ENCODE measurements at places on chromosomes 6 and 20.

DNA sequence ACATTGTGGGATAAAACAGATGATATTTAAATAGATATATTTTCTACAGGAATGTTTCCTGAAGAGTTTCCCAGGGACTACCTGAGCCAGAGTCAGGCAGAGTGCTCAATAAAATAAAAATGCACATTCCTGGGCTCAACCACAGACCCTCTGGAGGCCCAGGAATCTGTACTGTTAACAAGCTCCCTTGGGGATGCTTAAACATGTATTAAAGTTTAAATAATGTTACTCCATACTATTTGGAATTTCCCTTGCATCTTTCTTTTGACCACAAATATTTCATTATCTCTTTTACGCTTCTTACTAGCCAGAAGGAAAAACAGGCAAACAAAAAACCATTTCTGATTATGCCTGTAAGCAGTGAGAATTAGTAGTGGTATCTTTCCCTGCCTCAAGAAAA lies 42.3 kb downstream of the GPR63 start:
- no peak for DNase-seq

DNA sequence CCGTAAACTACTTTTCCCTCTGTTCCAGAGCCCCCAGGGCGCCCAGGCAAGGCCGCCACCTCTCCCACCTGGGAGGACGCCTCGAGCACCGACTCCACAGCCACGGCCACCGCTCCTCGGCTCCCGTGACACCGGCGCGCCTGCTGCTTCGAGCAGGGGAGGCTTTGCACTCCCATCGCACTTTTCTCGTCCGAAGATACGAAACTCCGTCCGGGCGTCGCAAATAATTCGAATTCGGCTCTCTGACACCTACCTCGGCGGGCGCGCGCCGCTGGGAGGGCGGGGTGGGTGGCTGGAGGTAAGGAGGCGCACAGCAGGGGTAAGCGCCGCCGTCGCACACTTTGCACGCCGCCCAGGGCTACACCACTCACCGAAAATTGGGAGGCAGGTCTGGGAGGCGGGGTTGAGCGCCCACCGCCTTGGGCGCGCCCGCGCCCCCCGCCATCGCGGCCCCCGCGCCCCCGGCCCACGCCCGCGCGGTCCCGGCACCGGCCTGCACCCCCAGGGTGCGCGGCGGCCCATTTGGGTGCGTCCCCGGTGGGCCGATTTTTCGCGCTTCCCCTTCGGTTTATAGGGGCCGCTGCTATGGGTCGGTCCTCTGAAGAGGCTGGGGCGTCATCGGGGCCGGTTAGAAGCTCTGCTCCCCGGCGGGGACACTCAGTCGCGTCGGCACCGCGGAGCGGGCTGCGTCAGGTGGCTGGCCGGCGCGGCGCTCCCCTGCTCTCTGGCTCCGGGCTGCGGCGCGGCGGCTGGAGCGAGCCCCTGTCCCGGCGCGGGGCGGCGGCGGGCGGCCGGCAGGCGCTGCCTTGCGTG lies 36.2 kb downstream of the GNAS start:
- peak; percentile 88 for DNase-seq

DNA sequence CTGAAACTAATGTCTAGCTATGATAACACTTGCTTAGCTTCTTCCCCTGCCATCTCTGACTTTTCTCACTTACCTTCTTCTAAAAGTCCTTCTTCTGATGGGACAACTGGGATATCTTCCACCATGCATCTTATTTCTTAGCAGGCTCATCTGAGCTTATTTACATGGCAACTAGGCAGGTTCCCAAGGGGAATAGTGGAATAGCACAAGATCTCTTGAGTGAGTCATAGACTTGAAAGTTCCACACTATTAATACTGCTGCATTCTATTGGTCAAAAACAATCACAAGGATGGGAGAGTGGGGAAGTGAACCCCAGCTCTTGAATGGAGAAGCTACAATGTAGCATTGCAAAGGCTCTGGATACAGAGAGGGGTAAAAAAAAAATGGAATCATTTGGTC lies 142.1 kb downstream of the HAO1 start:
- no peak for DNase-seq

GRCh38 chr6:33822575-33823395 lies 19.0 kb upstream of the MLN start:
- DNase-seq = no peak

- no peak for DNase-seq
Observed at GRCh38 chr6:97923249-97923648, 640.2 kb upstream of the MMS22L start.

- DNase-seq = no peak
Observed at GRCh38 chr6:167972193-167972592, 25.3 kb upstream of the KIF25 start.

GRCh38 chr6:148195511-148195910 lies 147.1 kb upstream of the SASH1 start:
- DNase-seq = no peak

- DNase-seq = no peak
Observed at GRCh38 chr20:44302736-44303135, 8.3 kb downstream of the FITM2 start.

DNA sequence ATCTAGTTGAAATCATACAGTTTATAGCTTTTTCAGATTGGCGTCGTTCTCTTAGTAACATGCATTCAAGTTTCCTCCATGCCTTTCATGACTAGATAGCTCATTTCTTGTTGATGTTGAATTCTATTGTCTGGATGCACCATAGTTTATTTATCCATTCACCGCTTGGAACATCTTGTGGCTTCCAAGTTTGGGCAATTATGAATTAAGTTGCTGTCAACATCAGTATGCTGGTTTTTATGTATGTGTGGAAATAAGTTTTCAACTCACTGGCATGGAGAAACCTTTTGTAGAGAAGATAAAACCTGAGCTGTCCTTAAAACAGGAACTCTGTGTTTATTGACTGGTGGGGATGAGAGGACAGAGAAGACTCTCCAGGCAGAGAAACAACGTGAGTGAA lies 248.0 kb downstream of the CDC5L start:
- DNase-seq = no peak

DNA sequence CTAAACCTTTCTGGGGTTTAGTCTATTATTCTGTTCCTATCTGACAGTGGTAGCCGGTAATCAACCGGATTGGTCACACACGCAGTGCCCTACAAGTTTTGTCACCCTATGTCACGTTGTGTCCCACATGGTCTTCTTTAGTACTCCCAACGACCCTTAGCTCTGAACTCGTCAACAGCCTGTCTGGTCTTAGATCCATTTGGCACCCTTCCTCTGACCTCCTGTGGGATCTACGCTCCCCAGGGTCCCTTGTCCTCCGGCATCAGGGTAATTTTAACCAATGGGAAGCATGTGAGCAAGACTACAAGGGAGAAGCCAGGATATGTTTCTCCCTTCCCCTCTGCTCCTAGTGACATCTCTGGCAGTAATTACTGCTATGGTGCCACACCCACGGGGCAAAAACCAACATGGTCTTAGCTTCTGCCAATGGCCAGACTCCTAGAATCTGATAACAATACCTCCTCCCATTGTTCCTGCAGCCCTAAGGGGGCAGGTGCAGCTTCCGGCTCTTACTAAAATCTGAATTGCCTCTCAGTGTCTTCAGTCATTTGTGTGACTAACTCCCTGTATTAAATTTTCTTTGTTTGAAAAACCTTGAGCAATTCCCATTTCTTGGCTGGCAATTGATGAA lies 56.6 kb downstream of the MAFB start:
- DNase-seq = no peak

DNA sequence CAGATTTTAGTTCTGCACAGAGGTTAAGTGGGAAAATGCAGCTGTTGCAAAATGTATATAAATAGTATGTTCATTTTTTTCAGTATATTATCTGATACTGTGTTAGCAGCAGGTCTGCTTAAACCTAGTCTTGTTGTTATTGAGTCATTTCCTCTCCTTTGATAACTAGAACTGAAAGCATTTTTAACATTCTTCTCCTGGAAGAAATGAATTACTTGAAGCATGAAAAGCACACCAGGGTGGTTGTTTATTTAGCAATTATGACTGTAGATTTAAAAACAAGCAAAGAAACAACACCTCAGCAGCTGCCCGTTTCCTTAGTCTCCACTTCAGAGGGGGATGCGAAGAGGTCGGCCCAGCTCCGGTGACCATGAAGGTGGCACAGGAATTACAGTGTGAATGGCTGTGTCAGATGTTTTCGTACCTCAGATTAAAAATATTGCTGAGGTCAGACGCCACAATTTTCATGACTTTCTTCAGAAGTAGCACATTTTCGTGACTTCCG lies 53.5 kb downstream of the GOPC start:
- DNase-seq = peak; percentile 20

- DNase-seq = no peak
Observed at GRCh38 chr20:1858871-1859270, 36.3 kb upstream of the SIRPA start.

- DNase-seq = no peak
Observed at GRCh38 chr6:46215777-46216176, 45.0 kb upstream of the ENPP5 start.
